ENCODE measurements at places on chromosomes 1 and 21.

DNA sequence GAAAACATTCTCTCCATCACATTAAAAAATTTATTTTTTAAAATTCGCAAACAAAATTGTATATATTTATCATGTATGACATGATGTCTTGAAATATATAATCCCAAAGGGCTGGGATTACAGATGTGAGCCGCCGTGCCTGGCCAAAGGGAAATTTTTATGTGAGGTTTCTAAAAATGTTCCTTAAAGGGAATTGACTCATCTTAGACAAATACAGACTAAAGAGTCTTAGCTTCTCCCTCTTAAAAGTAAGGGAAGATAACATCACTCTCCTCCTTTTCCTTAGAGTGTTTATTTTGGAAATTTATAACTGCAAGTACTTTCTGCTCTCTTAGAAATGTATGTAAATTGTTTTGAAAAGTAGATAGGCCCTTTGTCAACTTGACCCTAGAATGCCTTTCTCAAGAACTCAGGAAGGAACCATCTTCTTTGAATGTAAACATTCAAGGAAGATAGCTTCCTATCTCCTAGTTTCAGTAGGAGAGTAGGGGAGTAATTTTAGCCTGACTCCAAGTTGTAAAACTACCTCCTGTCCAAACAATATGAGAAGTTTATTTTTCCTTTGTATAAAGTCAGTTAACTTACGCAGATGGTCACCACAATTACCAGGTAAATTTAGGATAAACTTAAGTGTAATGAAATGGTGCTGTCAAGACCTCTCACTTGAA, 59.5 kb downstream of the C21orf91 start:
- DNase-seq, result no peak

DNA sequence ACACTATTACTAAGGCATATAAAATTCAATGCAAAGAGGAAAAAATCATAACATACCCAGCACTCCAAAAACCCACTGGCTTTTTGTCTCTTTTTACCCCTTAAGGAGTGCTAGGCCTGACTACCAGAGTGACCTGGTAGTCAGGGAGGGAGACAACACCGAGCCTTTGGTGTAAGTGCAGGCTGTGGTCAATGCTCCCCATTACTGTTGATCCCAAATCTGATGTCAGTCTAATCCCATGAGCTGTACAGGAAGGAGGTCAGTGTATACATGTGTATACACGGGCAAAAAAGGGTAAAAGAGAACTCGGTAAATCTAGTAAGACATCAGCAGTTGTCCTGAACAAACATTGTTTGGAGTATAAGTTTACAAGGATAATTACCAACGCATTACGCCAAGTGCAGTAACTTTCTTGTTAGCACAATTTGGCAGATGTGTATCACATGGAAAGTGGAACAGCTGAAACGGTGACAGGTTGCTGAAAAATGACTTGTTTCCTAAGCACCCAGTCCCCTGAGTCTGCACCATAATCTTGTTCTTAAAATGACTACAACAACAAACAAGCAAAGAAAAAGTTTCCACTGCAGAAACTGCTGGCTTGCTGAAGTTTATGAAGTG, 217.9 kb downstream of the KCNH1 start:
- DNase-seq, result no peak

- DNase-seq, result no peak
Measured at GRCh38 chr1:15958793-15959192, 17.1 kb downstream of the ZBTB17 start.

- DNase-seq, result peak; percentile 57
Measured at GRCh38 chr1:84724128-84724860, 34.0 kb upstream of the SSX2IP start.

GRCh38 chr1:67134695-67135094, at the start of gene C1orf141:
TSS of gene C1orf141 (minus strand) at chr1:67134970. CDS start at chr1:67127240, 7,730 bp downstream.
- DNase-seq, result no peak
